Type B pancreatic cell (in vitro differentiated cells): ENCODE measurements at places on chromosomes 1 and 21.

DNA sequence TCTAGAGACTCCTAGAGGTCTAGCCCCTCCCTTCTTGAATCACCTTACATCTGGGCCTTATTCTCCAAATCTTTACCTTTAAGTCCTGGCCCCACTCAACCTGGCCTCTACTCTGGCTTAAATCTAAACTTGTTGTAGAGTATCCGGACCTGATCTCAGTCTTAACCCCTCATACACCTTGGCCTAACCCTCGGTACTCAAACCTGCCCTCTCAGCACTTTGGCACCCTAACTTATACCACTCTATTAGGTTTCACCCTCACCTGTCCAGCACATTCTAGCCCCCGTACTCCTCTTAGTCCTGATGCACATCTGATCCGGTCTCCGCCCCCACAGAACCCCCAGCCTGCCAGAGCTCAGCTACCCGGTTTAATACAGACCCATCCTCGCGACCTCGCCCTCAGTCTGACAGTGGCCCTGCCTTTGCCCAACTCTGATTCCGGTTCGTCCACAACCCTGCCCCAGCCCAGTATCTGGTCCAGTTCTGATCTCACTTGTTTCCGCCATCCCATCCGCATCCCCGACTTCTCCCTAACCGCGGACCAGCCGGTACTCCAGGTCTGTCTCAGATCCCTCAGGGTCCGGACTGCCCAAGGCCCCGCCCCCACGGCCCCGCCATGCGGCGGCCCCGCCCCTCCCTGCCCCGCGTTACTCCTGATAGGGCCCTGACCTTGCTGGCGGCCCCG, 1.5 kb downstream of the TRIM62 start:
- no peak for DNase-seq

GRCh38 chr21:42308914-42309752, 6.1 kb downstream of the TFF3 start:
- no peak for DNase-seq

GRCh38 chr1:71393301-71393700, 312.5 kb upstream of the ZRANB2 start:
- no peak for DNase-seq

DNA sequence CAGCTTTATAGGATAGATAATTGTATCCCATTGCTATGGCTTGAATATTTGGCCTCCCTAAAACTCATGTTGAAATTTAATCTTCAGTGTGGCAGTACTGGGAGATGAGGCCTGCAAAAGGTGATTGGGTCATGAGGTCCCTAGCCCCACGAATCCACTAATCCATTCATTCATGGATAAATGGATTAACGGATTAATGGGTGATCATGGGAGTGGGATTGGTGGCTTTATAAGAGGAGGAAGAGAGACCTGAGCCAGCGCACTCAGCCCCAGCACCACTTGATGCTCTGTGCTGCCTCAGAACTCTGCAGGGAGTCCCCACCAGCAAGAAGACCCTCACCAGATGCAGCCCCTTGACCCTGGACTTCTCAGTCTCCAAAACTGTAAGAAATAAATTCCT, 32.0 kb downstream of the S100A6 start:
- no peak for DNase-seq

- DNase-seq = no peak
Observed at GRCh38 chr1:97366984-97367383, 553.9 kb downstream of the DPYD start.
